ENCODE measurements at places on chromosomes 13 and 19.

DNA sequence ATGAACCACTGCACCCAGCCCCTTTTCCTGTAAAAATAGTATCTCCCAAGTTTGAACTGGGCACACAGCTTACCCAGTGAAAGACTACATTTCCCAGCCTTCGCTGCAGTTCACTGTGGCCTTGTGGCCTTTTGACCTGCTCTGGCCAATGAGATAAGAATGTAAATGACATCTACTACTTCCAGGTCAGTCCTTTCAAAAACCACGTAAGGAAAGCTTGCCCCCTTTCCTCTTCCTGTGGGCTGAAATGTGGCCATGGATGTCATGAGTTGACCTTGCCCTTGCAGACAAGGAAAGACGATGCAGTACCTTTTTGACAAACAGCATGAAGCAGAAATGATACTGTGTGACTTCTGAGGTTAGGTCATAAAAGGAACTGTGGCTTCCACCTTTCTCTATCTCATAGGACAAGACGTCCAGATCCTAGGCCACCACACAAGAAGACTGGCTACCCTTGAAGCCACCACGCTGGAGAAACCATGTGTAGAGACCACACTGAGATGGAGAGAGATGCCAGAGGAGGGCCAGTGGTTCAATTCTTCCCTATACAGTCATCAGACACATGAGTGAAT, 19.9 kb downstream of the ACER1 start:
- no peak for DNase-seq

DNA sequence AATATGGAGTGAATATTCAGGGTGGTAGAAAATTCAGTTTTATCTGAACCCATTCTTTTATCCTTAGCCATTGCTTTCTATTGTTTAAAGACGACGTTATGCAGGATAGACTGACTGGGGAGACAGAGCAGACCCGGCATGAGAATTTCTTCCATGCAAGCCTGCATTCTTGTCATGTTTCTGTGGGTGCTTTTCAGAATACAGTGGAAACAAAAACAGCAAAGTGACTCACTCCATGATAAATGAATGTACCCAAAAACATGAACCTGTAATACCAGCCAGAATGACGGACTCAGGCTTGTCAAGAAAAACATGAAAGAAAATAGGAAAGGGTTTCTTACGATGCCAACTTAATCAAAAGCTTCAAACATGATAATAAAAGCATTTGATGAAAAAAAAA, 924.0 kb downstream of the EFNB2 start:
- DNase-seq = no peak

GRCh38 chr19:52142001-52142595, 2.4 kb upstream of the ZNF616 start:
- no peak for DNase-seq

DNA sequence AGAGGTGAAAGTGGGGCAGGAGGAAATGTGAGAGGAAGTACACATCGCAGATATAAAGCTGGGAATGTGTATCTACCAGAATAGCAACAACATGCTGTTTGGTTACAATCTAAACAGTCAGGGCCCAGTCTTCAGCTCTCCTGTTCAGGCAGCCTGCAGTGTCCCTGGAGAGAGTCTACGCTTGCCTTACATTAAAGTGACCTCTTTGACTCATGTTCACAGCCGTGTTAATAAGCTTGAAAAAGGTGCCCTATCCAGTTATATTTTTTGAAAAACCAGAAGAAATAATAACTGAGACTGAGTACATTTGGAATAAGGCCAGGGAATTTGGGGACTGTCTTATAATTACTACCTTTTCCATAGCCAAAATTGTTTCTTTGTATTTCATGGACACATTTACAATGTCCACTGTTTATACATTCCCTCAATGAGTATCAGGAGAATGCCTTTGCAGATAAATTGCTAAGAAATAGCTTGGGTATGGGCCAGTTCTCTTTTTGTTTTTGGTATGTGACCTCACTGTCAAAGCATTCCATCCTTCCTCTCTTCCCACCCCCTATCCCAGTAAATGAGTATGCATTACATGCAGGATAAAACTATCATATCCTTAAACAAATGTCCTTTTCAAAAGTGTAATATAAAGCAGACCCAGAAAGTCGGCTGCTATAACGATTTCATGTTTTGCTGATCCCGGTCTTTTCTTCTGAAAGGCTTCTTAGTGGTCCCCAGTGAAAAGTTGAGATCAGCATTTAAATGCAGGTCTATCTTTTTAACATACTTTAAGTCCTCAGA, 82.6 kb downstream of the PCDH9 start:
- no peak for DNase-seq

- no peak for DNase-seq
These were observed 4.1 kb downstream of the ZNF296 start for GRCh38 chr19:45071969-45072790.

DNA sequence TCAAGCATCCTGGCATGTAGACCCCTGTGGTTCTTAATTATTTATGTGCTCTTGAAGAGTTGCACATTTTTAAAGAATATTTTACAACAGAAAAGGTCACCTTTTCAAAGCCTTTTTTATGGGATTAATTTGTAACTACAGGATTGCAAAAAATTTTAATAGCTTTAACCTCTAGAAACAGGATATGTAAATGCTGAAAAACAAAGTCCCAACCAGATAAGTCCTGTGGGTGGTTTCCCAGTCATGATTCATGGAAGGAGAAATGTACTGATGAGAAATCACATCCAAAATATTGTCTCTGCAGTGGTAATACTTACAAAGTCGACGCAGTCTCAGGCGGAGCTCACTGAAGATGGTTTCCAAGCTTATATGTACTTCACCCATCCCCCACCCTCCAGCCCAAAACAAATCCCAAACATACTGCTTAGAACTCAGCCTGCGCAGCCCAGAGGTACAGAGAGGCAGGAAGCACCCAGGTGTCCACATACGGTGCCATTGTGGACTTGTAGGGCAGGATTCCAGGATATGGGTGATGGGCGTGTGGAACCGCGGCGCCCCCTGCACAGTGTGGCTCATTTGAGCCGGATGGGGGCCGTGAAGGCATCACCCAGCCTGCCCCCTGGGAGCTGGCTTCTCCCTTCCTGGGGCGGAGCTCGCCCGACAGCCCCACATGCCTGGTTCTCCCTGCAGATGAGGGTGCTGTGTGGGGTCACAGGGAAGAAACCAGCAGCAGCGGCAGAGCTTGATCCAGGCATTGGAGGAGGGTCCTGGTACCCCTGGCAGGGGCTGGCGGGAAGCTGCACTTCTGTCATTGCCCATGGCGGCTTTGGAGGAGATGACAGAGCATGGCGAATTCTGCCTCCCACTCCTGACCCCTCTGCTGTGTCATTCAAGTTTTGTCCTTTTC, 101.2 kb downstream of the ATP11A start:
- DNase-seq = no peak

- DNase-seq = peak; percentile 32
These were observed 2.4 kb upstream of the NTN5 start for GRCh38 chr19:48674921-48675824.

DNA sequence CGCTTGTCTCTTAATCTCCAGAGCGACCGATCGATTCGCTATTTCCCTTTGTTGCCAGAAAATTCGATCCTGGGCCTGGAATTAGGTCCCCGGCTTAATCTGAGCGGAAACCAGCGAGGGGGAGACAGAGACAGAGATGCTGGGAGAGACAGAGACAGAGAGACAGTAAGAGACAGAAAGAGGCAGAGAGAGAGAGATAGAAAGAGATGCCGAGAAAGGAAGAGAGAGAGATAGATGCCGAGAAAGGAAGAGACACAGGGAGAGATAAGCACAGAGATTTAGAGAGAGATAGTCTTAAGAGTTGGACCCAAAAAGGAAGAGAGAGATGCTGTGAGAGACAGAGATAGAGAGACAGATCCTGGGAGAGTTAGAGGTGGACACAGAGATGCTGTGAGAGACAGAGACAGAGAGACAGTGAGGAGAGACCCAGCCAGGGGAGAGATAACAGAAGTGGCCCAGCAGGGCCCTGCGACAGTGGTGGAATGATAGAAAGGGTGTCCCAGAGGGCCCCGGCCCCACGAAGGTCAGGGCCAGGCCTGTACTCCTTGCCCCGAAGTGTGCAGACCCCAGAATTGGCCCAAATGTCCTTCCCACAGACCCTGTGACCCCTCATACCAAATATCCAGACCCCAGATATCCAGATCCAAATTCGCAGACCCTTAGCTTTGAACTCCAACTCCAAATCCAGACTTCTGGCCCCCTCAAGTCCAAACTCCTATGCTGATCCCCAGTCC, 1.3 kb downstream of the ERFL start:
- no peak for DNase-seq

- DNase-seq = no peak
These were observed 3.3 kb downstream of the SIX5 start for GRCh38 chr19:45765702-45766295.

DNA sequence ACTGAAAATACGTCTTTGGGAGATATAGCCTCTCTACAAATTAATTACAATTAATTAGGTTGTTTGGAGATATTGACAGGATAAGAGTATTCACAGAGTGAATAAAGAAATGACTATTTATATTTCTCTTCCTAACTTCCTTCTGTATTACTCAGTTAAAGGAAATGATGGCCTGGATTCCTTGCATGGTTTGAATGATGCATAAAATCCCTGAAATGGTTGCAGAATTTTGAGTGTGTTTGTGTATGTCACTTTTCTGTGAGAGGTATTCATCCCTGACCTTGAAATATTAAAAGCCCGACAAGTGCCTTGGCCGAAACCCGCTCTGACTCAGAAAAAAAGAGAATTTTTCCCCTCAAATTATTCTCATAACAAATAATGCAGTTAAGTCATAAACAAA, 90.0 kb downstream of the PDS5B start:
- no peak for DNase-seq

All from stimulated activated CD8-positive, alpha-beta memory T cell treated with anti-CD3 and anti-CD28 coated beads, Interleukin-7, amount 100 ng/mL, for 1 hour (primary cell).